ENCODE measurements at places on chromosomes 2 and 18.
A peak's percentile ranks its signal among the peaks of the same experiment; 100 is the strongest.

GRCh38 chr18:36706134-36706881 is 122.5 kb downstream of the TPGS2 start:
- no peak for DNase-seq

- no peak for DNase-seq
Observed at GRCh38 chr2:184346338-184346862, 251.9 kb upstream of the ZNF804A start.

DNA sequence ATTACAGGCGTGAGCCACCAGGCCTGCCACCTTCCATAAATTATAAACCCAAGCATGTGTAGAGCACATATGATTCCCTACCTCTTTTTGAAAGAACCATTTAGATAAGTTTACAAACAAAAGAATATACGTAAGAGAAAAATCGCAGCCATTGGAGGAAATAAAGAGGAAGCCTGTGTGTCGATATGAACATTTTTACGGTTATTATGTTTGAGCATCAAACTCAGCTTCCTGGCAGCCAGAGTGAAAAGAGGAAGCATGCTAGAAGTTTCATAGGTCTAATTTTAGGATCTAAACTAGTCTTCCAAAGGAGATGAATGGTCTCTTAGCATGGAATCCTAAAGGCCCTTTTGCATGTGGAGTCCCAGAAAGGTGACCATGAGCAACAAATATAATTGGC is 104.3 kb downstream of the PLB1 start:
- no peak for DNase-seq

DNA sequence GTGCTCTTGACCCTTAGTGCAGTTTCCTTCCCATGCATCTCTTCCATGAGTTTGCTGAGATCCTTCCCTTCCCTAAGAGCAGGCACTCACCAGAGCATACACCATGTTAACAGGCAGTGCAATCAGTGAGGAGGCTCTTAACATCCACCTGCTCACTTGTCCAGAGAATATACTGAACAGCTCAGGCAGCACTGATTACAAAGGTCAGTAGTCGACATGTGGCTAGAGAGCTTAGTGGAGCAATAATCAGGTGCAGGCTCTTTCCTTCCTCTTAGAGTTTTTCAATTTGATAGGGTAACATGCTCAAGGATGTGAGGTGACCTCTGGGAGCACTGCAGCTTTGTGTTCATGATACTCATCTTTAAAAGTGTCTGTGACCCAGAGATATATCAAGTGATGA is 144.1 kb upstream of the SETBP1 start:
- no peak for DNase-seq

GRCh38 chr18:12321333-12321732 is 13.3 kb downstream of the TUBB6 start:
- no peak for DNase-seq

DNA sequence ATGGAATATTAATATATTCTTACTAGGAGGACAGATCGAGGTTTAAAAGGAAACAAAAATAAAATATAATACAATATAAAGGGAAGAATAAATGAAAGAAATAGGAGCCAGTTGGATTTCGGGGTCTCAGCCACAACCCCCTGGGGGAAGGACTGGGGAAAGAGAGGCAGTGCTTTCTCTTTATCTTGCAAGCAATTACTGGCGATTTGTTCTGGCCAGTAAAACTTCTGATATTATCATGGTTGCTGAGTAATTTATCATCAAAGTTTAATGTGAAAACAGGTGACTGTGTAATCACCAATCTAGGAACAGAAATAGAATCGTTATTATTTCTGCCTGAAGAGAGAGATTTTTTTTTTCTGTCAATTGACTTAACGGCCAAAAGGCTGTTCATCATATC is 917.7 kb upstream of the CELF4 start:
- no peak for DNase-seq

- no peak for DNase-seq
Observed at GRCh38 chr2:73640946-73641766, 1.1 kb downstream of the NAT8 start.

- no peak for DNase-seq
Observed at GRCh38 chr2:159051661-159052060, 83.2 kb downstream of the TANC1 start.

GRCh38 chr2:230908595-230909191 is 16.3 kb downstream of the GPR55 start:
- no peak for DNase-seq

- peak; percentile 75 for DNase-seq
Observed at GRCh38 chr2:149330127-149331022, at the start of gene LYPD6. Gene LYPD6 (plus strand): TSS chr2:149330587. CDS start chr2:149437709, 107,122 bp downstream.

- DNase-seq: no peak
Observed at GRCh38 chr2:103808814-103809213, 1045.1 kb upstream of the POU3F3 start.

Measured in HT-29 (cell line).